ENCODE measurements at places on chromosomes 13 and 19.

- DNase-seq, result no peak
Measured at GRCh38 chr13:96696389-96696900, 297.8 kb downstream of the OXGR1 start.

GRCh38 chr19:49059053-49059452 lies 1.5 kb upstream of the CGB7 start:
- no peak for DNase-seq

GRCh38 chr13:40148101-40148500 lies 492.6 kb downstream of the COG6 start:
- no peak for DNase-seq

- no peak for DNase-seq
Measured at GRCh38 chr13:112641456-112642089, 48.3 kb upstream of the ATP11A start.

GRCh38 chr19:7230826-7231225 lies 63.4 kb downstream of the INSR start:
- DNase-seq, result no peak

DNA sequence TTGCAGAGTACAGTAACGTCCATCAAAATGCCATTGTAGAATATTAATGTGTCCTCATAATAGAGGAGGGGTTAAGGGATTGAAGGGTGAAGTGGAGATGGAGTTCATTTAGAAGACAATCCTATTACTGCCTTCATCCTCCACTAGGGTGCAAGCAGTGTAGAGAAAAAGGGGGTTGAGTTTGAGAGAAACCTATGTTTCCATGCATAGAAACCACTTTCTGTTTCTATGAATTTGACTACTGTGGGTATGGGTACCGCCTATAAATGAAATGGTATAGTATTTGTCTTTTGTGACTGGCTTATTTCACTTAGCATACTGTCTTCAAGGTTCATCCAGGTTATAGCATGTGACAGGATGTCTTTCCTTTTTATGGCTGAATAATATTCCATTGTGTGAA lies 156.0 kb downstream of the GGACT start:
- no peak for DNase-seq

Measured in NCI-H2081 treated with DMSO at 0.1 percent for 48 hours (cell line).